ENCODE measurements at places on chromosomes 7 and 10. TPM values are rescaled to one million over a fixed set of nuclear protein-coding genes. Genes with fewer than 3 reads are reported as not detected.
A peak's percentile ranks its signal among the peaks of the same experiment; 100 is the strongest.

DNA sequence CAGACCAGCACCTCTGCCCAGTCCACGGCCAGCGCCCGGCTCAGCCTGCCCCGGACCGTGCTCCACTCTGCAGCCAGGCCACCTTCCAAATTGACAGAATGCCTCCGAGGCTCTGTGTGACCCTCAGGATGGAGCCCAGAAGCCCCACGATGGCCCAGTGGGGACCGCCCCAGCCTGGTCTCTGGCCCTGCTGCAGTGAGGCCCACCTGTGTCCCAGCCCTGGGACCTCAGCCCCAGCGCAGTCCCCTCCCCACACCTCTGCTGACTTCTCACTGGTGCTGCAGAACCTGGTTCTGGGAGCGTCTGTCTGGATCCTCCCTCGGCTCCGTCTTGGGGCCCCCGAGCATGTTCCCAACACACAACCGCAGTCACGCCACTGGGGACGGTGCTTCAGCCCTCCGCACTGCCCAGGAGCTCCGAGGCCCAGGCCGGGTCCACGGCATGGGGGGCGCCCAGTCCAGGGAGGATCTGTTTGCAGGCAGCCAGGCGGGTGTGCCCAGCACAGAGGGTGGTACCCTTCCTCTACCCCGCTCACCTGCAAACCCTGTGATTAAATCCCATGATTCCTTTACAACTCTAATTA lies 248.1 kb downstream of the ELFN1 start:
- DNase-seq: no peak

DNA sequence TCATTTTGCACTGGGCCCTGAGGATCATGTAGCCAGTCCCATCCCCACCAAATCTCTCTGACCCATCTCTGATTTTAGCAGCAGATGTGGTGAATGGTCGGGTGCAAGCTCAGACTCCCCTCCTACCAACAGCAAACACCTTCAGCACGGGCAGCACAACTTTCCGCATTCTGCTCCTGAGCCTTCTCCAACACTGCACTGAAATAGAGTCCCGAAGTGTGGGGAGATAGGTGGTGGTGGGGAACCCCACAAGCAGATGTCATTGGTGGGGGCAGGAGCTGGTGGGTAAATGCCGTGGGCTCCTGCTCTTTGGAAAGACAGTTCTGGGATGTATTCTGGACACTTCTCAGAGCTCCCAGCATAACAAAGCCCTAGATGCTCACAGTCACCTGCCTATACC lies 9.6 kb upstream of the CTBP2 start:
- no peak for DNase-seq

DNA sequence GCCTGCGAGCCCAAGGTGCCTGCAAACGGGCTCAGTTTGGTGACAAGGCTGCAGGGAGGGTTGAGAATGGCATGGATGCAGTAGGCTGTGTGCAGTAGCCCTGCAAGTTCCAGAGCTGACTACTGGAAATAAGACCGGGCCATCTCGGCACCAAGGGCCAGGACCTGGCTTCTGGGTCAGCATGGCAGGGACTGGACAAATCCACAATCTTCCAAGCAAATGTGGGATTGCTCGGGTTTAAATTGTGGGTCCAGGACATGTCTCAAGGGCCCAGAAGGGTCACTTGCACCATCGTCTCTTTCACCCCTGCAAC lies 78.0 kb downstream of the GPR26 start:
- no peak for DNase-seq

GRCh38 chr7:150954986-150955518 lies 23.1 kb downstream of the KCNH2 start:
- no peak for DNase-seq

FKBP6 gene
- not detected for total RNA-seq

PPP1R17 gene
- not detected for total RNA-seq

- DNase-seq: no peak
Measured at GRCh38 chr7:55651057-55651456, 78.8 kb upstream of the VOPP1 start.

DNA sequence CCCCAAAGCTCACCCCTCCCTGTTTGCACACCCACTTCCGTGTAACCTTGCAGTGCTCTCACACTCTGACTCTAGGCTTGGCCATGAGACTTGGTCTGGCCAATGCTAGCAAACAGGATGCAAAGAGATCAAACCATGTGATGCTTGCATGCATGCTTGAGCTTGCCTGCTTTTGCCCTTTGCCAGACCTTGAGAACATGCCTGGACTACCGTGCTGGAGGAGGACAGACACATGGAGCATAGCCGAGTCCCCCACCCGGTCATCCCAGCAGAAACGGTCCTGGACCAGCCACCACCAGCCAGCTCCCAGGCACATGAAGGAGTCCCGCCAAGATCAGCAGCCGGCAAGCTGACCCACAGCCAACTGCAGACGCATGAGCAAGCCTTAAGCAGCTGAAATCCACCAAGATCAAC lies 23.4 kb downstream of the PYROXD2 start:
- no peak for DNase-seq

DNA sequence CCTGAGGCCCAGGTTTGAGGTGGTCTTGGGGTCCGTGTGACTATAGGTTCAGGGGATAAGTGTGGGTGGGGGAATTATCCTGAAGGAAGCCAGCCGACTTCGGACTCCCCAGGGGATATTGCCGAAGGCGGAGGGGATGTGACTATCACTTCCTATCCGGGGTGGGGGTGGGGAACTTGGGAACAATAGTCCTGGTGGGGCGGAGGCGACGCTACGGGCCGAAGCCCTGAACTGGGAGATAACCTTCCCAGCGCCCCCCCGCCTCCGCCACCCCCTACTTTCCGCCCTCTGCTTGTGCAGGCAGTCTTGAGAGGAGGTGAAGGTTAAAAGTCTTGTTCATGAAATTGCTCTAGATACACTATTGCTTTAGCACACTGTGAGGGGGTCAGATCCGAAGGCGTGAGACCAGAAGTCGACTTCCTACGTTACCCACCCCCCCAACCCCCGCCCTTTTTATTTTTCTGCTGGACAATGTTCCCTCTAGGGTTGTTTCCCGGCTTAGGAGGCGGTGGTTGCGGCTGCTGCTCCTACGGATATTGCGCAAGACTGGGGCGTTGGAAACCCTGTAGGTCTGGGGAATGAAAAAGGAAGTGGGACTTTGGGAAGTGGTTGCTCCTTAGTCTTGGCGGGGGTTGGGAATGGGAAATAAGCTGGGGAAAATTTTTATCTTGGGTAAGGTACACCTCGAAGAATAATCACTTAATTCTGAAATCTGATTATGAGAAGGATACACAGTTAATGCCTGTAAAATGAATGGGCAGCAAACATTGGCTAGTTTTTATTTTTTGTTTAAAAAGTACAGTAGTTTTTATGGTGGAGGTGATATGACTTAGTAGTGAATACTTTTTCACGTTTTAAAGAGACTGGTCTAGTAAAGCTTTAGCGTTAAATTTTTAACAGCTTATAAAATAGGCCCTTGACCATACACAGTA lies 1.5 kb downstream of the PTPN12 start:
- peak; percentile 85 for DNase-seq

DNA sequence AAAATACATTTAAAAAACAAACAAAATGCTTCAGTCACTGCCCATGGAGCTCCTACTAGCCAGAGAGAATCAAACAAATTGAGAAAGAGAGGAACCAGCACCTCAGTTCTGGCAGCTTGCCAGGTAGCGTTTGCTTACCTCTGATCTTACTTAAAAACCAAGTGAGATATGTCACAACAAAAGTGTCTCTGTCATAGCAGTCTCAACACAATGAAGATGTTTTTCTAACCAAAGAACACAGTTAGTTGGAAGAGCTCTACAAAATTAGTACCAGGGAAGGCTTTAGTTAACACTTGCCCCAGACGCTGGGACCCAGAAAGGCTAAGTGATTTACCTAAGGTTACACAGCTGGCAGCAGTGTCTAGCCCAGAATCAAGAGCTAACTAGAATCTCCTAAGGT lies 3.4 kb downstream of the DOCK4 start:
- DNase-seq: no peak

AKR1C4 gene
- not detected for total RNA-seq

DNA sequence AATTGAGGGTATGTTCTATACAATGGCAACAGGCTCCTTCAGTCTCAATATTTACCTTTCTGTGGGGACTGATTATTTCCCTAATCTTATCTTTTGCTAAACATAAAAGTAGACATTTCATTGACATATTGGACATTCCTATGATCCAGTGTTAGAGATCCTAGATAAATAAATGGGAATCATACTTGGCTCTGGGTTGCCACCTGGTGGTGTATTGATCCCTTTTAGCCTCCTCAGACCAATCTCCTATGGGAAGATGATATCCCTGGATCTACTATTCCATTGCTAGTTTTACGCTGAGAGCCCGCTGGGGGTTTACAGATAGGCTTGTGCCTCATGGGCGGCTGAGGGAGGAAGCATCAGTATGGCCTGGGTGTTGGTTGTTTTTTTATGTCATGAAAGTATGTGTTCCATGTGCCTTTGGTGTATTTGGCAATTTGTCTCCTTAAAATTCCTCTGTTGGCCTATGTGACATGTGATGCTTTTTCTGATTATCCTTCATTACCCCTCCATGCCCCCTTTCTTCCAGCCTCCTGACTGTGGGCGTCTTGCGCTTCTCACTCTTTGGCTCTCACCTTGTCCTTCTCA lies 18.8 kb downstream of the CELF2 start:
- DNase-seq: peak; percentile 35

DNA sequence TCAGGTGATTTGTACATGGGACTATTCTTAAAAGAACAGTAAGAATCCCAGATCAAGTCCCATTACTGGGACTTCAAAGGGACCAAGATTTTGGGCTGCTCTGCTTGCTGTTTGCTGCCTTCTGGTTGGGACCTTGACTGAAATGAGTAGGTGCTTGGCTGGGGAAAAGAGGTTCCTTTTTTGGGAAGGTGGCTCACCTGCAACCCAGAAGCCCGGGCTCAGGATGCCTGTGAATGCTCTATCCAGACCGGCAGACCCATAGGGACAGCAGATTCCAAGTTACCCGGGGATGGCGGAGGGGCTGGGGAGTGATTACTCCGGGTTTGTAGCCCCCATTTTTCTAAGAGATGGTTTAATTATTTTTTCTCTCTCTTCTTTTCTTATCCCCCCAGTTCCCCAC lies 104.0 kb downstream of the CPXM2 start:
- DNase-seq: no peak

IRF5 gene
- not detected for total RNA-seq

DNA sequence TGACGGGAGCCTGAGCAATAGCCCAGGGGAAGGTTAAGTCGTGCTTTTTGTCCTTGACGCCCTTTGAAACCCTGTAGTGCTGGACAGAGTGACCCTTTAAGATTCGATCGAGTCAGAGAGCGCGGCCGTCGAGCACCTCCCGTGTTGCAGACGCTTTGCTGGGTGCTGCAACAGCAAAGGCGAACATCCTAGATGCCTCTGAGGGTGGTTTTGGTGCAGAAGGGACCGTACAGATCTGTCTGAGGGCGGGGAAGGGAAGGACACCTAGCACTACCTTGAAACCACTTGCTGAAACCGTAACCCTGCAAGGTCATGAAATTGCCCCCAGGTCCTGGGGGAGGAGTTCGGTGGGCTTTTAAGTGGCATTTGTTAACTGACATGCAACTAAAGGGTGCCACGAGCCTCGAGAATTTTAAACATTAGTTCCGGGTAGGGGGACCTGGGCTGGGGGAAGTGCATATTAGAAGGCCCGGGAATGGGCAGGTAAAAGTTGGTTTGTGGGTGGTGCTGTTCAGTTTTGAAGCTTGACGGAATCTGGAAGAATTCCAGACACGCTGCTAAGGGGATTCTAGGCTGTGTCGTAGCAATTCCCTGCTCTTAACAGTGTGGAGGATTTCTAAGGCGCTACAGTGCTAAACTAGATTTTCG lies 786 bp downstream of the ATP5F1C start:
- DNase-seq: no peak

TAS2R3 gene
- total RNA-seq: not detected

IKZF1 gene
- total RNA-seq: not detected

- DNase-seq: no peak
Measured at GRCh38 chr10:49375611-49376010, 20.3 kb downstream of the DRGX start.

DNA sequence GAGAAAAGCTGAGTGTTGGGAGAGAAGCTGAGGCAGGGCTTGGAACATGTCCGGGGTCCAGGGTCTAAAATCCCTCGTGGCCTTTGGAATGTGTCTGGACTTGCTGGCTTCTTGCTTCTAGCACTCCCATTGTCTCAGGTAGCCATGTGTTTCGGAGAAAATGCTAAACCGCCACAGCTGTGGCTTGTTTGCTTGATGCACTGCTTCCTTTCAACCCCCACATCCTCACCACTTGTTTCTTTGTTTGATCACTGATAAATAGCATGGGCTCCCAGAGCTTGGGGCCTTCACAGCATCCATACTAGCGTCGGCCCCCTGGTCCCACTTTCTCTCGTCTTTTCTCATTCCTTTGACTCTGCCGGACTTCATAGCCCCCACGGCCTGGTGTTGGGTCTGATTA lies 102.7 kb downstream of the ANKRD26 start:
- DNase-seq: no peak

DNA sequence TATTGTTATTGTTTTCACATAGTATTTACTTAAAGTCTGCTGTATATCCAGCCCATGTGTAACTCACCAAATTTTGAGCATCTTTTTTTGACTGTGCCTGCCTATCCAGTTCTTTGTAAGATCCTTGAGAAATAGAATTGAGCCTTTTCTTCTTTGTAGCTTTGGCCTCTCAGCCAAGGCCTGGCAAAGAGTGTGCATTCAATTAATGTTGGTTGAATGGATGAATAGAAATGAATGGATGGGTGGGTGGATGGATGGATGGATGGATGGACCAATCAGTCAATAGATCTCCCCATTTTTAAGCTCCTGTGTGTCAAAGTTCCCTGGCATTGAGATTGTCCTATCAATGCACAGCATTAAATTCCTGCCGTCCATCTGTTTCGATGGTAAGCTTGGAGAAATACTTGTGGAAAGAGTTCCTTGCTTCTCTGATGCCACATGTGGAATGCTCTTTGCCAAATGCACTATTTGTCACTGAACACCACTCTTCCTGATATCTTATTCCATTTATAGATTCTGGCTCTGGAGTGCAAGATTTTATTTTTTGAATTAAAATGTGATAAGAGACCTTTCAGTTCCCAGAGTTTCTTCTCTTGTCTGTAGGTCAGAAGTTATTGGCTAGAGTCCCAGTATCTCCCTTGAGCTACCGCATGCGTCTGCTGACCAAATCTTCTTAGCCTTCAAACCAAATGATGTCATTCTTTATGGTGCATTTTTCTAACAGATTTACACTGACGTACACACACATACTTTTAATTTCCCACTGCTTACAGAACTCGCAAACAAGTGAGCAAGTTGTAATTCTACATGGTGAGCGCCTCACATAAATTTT lies 20.7 kb upstream of the ADRB1 start:
- no peak for DNase-seq

All from HFFc6 (cell line).